ENCODE measurements at places on chromosomes 3 and 15. TPM values are rescaled to one million over a fixed set of nuclear protein-coding genes. Genes with fewer than 3 reads are reported as not detected.

Gene C3orf18
- total RNA-seq: 4.2 TPM

Gene SCN11A
- not detected for total RNA-seq

Gene PPARG
- 3.3 TPM for total RNA-seq

Gene IGSF10
- 0.03 TPM for total RNA-seq

Gene AGBL1
- total RNA-seq: not detected

Gene UBE2E1
- total RNA-seq: 155 TPM

Gene LMOD3
- total RNA-seq: 0.19 TPM

Gene P2RY14
- total RNA-seq: not detected

Gene RBP2
- total RNA-seq: not detected

Gene SPESP1
- total RNA-seq: 148 TPM

Gene CD86
- not detected for total RNA-seq

Gene RFT1
- 23.4 TPM for total RNA-seq

Gene ADCY5
- 1.2 TPM for total RNA-seq

Gene IL16
- 6.4 TPM for total RNA-seq

Gene CIB2
- 15.4 TPM for total RNA-seq

Gene MRPL3
- total RNA-seq: 246 TPM

Gene BUB1B
- 34.6 TPM for total RNA-seq

Gene B3GNT5
- 0.21 TPM for total RNA-seq

Gene LRRC31
- not detected for total RNA-seq

Gene VWA5B2
- total RNA-seq: not detected

Gene ANO10
- 16.0 TPM for total RNA-seq

Gene CEMIP
- total RNA-seq: 6.3 TPM

Gene CPLX3
- total RNA-seq: not detected

Gene IL17RB
- not detected for total RNA-seq

Gene GOLGA6D
- not detected for total RNA-seq

Gene SH2D7
- not detected for total RNA-seq

Gene SLC12A8
- total RNA-seq: 0.69 TPM

Gene GOLGA8J
- 0.16 TPM for total RNA-seq

Gene SENP2
- 36.2 TPM for total RNA-seq

Gene NTRK3
- total RNA-seq: not detected

Gene HTR3E
- not detected for total RNA-seq

Gene SLC9C1
- 0.64 TPM for total RNA-seq

Gene MEGF11
- 0.37 TPM for total RNA-seq

Gene A4GNT
- not detected for total RNA-seq

Gene GUCA1C
- not detected for total RNA-seq

Gene ALDH1A3
- 0.34 TPM for total RNA-seq

Gene ARGFX
- total RNA-seq: not detected

Gene MUC4
- not detected for total RNA-seq

Gene TM6SF1
- not detected for total RNA-seq

Gene SEMA5B
- not detected for total RNA-seq

Gene ALDH1L1
- 1.1 TPM for total RNA-seq

Gene GASK1A
- 0.11 TPM for total RNA-seq

Gene GOLGA6L7
- not detected for total RNA-seq

Gene NOP10
- 392 TPM for total RNA-seq

Gene GNB4
- 44.3 TPM for total RNA-seq

All from SK-MEL-5 (cell line).